T47D (cell line): ENCODE measurements at places on chromosomes 13 and 19.

GRCh38 chr19:50482271-50482855 is 5.7 kb upstream of the GARIN5A start:
- no peak for DNase-seq

DNA sequence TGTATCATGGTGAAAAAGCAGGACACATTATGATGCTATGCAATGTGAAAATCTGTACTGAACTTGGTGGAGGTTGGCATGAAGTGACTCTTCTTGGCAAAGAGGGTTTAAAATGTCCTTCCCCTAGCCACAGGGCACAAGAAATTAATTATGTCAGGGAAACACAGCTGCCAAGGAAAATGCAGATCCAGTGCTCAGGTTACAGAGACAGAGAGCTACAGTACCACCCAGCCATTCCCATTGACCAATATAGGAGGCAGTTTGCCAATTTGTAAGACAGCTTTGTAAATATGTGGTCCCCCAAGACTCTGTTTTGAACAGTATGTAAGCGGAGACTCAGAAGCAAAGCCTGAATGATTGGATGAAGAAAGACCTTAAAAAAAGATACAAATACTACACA is 69.4 kb upstream of the KLF12 start:
- no peak for DNase-seq

- no peak for DNase-seq
Measured at GRCh38 chr19:23420824-23421223, 25.6 kb upstream of the ZNF91 start.

DNA sequence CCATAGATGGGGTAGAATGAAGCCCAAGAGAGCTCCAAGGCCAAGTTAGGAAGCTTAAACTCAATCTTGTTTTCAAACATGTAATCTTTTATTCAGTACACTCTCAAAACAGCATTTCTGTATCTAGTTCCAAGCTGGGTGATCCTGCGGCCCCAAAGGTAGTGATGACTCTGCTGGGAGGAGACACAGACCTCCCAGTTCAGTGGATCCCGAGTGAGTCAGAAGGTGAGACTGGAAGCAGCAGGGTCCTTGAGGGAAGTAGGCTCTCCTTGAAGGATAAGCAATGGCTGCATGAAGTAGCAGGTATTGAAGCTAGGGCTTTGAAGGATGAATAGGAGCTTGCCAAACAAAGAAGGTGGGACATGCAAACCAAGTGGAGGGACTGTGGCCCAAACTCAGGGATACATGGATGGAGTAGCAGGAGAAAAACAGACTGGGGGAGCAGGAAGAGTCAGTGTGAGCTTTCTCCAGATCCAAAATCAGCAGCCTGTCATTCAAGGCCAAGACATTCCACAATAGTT is 9.6 kb downstream of the TINCR start:
- DNase-seq = no peak

- DNase-seq = no peak
Measured at GRCh38 chr19:29583196-29583999, 22.7 kb upstream of the POP4 start.

DNA sequence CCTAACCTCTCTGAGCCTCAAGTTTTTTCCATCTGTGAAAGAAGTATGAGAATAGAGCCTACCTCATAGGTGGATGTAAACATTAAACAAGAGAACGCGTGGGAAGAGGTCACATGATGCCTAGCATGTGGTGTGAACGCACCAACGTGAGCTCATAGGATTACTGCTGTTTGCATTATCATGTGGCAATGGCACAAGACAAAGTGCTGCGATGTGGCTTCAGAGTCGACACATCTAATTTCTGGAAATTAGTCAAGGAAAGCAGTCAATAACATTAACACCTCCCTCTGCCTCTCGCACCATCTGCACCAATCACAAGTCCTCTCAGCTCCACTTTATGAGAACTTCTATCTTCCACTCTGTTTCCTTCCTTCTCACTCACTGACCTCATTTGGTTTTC is 489.7 kb downstream of the COG6 start:
- DNase-seq = no peak

DNA sequence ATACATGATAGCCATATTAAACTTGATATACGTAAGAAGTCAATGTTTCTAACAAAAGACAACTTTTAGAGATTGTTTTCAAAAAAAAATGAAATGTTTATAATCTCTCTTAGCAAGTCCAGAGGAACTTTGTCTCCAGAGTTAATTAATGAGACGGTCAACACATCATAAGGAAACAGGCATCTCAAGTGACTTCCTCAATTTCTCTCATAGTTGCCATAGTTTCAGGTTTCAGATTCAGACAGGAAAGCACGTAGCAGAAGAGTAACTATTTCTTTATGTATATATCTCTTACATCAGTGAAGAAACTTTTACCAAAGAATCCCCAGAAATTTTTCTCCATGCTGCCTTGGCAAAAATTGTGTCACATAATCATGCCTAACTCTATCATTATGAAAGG is 159.6 kb upstream of the ATXN8OS start:
- DNase-seq = no peak

GRCh38 chr19:55087542-55087901 is 11.9 kb downstream of the EPS8L1 start:
- DNase-seq = no peak

GRCh38 chr19:37227996-37228395 is 10.0 kb downstream of the ZNF383 start:
- no peak for DNase-seq

DNA sequence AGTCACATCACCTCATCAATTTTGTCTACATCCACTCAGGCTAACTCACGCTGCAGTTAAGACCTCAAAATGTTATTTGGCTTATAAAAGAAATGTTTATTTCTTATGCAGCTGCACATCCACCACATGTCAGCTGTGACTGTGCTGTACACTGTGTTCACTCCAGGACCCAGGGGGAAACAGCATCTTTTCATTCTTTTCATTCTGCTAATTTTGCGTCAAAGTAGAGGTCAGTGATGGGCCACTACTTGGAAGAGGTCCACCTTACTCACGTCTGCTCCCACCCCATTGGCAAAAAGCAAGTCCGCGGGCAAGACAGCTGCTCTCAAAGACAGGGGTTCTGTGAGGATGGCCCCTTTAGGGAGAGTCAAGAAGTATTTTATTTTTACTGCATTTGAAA is 4.5 kb upstream of the DCT start:
- no peak for DNase-seq

DNA sequence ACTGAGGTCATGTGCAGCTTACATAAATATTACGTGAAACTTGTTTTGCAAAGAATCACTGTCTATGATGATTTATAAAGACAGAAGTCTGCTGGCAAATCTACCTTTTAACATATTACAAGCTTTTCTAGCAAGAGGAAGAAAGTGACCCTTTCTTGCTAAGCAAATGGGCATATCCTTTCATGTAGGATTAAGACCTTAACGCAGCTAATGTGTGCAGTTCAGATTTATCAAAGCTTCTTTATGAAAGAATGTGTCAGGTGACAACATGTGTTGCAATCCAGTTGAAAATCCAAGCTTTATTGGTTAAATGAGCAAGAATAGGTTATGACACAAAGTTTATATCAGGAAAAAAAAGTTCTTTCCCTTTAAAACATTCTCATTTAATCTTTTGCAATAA is 115.6 kb upstream of the NBEA start:
- DNase-seq = no peak

DNA sequence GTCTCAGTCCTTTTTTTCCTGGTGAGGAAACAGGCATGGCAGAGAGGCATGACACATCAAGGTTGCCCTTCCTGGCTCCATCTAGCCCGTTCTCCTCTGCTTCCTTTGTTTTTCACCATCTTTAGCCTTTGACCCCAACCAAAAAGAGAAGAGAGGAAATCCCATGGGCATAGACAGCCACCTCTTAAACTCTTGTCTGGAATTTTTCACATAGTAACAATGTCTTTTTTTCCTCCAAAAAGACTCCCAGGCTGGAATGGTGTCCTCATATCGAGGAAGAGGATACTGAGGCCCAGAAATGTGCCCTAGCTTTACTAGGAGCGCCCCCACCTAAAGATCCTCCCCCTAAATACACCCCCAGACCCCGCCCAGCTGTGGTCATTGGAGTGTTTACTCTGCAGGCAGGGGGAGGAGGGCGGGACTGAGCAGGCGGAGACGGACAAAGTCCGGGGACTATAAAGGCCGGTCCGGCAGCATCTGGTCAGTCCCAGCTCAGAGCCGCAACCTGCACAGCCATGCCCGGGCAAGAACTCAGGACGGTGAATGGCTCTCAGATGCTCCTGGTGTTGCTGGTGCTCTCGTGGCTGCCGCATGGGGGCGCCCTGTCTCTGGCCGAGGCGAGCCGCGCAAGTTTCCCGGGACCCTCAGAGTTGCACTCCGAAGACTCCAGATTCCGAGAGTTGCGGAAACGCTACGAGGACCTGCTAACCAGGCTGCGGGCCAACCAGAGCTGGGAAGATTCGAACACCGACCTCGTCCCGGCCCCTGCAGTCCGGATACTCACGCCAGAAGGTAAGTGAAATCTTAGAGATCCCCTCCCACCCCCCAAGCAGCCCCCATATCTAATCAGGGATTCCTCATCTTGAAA is at the start of gene GDF15:
Gene GDF15, plus strand, starts transcription at position 484 of the 868 bp plus-strand sequence. Its CDS starts 32 bp downstream, at position 516.
- peak; percentile 86 for DNase-seq

GRCh38 chr13:81927347-81927746 is 1586.4 kb upstream of the SPRY2 start:
- no peak for DNase-seq

- no peak for DNase-seq
Measured at GRCh38 chr13:112680741-112681360, 9.0 kb upstream of the ATP11A start.

- no peak for DNase-seq
Measured at GRCh38 chr19:39078436-39079200, 5.5 kb upstream of the ACP7 start.

DNA sequence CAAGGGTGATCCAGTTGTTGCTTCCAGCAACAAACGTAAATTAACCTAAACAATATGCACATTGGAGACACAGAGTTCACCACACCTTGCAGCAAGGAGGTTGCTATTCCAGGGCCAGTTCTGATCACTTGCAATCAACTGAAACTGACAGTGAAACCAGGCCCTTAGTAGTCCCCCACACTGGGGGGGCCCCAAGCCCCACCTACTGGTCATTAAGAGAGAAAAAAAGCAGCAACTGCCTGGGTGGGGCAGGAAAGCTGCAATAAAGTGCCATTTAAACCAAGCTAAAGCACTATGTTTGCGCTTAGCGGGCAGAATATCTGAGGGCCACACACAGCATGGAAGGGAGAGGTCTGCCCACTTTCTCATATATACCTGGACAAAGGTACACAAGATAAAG is 51.5 kb downstream of the ATP7B start:
- no peak for DNase-seq

DNA sequence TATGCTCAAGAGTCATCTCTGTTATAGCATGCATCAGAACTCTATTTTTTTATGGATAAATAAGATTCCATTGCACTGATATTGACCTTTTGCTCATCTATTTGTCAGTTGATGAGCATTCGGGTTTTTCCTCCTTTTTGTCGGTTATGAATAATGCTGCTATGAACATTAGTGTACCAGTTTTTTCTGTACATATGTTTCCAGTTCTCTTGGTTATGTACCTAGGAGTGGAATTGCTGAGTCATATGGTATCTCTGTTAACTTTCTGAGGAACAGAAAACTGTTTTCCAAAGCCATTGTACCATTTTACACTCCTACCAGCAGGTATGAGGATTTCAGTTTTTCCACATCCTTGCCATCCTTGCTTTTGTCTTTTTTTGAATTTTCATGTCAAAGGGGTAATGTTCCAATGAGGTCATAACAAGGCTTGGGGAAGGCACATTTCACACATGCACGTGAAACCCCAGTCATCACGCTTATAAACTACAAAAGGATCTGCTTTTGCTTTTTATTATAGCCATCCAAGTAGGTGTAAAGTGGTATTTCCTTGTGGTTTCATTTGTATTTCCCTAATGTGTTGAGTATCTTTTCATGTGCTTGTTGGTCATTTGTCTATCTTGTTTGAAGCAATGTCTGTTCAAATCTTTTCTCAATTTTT is 14.6 kb downstream of the KBTBD7 start:
- DNase-seq = no peak

DNA sequence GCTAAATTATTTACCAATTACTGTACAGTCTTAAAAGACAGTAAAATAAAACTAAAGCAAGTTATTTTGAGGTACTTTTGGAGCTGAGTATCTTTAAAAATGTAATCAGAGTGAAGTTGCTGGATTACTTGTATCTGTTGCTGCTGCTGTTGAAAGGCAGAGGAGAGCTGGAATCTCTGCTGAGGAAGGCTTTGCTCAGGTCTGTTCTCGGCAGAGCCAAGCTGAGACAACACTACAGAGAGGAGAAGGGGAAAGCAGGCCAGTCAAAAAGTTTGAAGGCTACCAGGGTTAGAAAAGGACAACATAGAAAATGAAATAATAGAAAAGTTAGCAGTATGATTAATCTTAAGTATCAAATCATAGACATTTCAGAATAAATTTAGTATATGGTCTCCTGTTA is 9.8 kb downstream of the EXOSC8 start:
- DNase-seq = no peak

- DNase-seq = no peak
Measured at GRCh38 chr13:48648446-48648845, 5.3 kb upstream of the CYSLTR2 start.

DNA sequence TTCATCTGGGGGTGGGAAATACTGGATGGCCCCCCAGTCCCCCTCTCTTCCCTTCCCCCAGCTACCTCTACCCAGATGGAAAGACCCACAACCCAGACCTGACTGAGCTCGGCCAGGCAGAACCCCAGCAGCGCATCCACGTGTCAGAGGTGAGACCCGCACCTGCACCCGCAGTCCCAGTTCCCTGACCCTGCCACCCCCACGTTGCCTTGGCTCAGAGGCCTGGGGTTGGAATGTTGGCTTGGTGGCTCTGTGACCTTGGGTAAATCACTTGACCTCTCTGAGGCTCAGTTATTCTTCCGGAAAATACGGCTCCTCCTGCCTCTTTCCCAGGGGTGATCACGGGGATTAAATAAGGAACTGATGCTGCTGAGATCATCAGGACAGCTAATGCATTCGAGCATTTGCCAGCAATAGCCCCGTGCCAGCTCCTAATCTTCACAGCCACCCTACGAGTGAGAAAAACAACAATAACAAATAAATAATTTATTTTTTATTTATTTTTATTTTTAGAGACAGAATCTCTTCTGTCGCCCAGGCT is 12.3 kb downstream of the CBLC start:
- DNase-seq = no peak

DNA sequence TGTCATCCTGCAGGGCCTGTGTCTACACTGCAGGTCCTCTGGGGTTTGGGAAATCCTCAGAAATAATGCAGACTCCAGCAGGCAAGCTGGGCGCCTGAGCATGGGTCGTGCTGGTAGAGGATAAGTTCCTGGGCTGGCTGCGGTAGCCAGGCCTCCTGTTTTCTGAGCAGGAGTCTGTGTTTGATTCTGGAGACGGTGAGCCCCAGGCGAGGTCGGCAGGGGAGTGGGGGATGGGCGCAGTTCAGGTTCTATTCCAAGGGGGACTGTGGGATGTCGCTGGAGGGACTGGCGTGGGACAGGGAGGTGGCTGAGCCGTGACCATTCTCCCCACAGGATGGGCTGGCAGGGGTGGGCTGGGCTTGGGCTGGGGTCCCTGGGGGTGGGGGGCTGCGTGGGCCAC is 154.7 kb downstream of the KDM4B start:
- no peak for DNase-seq

DNA sequence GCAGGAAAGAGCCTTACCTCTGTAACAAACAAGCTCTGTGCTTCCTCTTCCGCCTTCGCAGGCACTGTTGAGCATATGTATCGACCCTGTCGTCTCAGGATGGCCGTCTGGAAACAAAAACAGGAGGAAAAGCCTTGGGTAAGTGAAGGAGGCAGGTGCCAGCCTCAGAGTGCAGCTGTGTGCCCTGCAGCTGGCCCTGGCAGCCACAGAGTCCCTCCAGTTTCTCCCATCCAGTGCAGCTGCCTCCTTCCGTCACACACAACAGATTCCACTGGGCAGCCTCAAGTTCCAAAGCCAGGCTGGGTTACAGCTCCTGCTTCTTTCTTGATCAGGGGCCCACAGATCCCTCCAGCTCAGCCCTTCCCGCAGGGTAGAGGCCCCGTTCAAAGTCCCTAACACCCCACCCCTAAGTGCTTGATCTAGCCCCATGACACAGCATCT is 47.7 kb downstream of the DOCK9 start:
- DNase-seq = no peak
